ENCODE measurements at places on chromosomes 1 and 21.

DNA sequence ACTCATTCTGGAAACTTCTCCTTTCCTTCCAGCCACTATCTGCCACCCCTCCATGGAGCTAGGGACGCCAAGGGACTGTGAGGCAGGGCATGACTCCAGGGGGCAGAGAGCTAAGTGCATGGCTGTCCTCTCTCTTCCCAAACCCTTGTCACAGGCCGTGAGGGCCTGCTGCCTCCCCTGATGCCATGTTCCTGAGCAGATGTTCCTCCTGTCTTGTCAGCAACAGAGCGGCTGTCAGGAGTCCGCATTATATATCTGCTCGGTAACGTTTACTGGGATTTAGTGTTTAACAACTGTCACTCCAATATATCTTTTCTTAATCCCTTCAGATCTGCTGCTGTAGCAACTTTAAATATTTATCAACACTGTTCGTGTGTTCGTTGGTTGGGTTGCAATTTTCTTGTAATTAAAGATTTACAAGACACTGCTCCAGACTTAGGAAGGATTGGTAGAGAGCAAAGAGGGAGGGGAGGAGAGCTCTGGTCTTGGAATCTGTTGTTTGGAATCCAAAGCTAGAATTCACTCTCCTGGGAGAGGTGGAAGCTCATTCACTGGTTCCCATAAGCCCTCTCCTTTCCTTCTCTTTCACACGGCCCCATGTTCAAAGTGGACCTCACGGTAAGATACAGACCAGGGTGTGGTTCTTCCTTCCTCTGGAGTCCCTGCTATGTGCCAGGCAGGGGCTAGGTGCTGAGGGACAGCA is 76.2 kb downstream of the MDM4 start:
- no peak for DNase-seq

- DNase-seq, result no peak
Measured at GRCh38 chr1:21655748-21656147, 13.4 kb downstream of the RAP1GAP start.

GRCh38 chr1:24107462-24108138 is 4.3 kb downstream of the MYOM3 start:
- no peak for DNase-seq

- DNase-seq, result no peak
Measured at GRCh38 chr1:210313921-210314320, 14.8 kb upstream of the HHAT start.

- DNase-seq, result no peak
Measured at GRCh38 chr1:216388558-216388957, 34.7 kb downstream of the USH2A start.

- DNase-seq, result no peak
Measured at GRCh38 chr1:171420810-171421209, 64.5 kb upstream of the PRRC2C start.

DNA sequence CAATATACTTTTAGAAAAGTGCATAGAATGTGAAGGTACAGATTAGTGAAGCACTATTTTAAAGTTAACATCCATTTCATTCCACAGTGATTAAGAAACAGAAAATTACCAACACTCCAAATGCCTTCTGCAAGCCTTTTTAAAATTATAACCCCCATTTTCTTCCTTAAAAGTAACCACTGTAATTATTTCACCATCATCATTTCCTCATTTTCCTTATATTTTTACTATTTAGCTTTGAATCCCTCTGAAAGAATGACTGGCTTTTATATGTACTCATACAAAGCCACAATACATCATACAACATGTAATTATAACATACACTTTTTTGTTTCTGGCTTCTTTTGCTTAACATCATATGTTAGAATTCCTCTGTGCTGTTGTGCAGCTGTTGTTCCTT is 6.5 kb upstream of the NEGR1 start:
- DNase-seq, result no peak

GRCh38 chr1:13817906-13818305 is 117.9 kb downstream of the PRDM2 start:
- no peak for DNase-seq

- DNase-seq, result no peak
Measured at GRCh38 chr1:145751491-145752037, 32.3 kb downstream of the CD160 start.

- DNase-seq, result no peak
Measured at GRCh38 chr1:25760122-25760719, 39.8 kb upstream of the SELENON start.

- peak; percentile 62 for DNase-seq
Measured at GRCh38 chr1:198620951-198621824, 17.7 kb upstream of the PTPRC start.

GRCh38 chr1:42153624-42154023 is 414 bp downstream of the GUCA2B start:
- DNase-seq, result no peak

DNA sequence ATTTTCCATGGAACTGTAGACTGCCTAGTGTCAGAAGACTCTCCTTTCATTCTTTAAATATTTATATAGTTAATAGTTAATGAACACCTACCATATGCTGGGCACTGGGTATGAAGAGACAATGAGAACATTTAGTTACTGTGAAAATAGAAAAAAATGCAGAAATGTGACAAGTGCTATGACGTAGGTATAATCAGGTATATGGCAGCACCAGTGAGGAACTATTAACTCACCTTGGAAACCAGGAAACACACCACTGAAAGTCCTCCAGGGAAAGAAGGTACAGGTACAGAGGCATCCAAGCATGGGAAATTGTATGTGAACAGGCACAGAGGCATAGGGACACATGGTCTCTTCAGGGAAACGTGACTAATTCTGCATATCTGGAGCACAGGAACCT is 42.3 kb downstream of the DPT start:
- DNase-seq, result no peak

DNA sequence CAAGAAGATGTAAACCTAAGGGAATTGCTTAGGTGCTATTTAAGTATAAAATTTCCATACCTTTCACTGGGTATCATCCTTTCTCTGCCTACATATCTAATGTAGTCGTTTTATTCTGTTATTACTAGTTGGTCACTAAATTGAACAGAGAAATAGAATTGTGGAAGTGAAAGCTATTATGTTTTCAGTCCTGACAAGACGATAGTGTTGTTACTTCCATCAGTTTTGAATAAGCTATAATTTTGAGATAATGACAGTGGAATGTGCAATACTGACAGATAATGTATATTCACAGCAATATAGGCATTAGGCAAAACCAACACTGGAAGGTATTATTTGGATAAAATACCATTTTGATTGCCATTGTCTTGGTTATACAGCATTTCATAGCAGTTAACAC is 181.8 kb downstream of the ADGRL2 start:
- no peak for DNase-seq

DNA sequence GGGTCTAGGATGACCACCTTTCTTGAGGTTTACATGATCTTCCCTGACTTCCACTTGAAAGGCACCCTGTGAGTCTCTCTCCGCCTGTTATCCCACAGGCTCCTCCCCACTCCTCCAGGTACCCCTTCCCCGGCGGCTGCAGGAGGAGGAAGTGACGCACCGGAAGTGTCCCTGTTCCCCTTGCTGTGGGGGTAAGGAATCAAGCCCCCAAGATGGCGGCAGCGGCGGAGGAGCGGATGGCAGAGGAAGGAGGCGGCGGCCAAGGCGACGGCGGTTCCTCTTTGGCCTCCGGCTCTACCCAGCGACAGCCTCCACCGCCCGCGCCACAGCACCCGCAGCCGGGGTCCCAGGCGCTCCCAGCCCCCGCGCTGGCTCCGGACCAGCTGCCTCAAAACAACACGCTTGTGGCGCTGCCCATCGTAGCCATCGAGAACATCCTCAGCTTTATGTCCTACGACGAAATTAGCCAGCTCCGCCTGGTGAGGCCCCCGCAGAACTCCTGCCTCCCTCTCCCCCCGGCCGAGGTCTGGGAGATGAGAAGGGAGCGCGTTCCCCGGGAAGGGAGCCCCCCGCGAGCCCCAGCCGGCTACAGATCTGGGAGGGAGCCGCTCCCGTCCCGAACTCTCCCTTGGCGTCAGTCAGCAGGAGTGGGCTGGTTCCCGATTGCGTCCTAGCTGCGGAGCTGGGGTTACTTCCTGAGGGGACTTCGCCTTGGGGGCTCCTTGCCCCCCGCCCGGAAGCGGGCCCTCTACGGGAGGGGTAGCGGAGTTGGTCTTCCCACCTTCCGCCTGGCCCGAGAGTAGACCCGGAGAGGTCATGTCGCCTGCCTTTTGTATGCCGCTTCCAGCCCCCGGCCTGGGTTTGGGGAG is at the start of gene FBXO28:
Gene FBXO28, plus strand, starts transcription at position 194 of the 869 bp plus-strand sequence. Its CDS starts 19 bp downstream, at position 213.
- peak; percentile 95 for DNase-seq

DNA sequence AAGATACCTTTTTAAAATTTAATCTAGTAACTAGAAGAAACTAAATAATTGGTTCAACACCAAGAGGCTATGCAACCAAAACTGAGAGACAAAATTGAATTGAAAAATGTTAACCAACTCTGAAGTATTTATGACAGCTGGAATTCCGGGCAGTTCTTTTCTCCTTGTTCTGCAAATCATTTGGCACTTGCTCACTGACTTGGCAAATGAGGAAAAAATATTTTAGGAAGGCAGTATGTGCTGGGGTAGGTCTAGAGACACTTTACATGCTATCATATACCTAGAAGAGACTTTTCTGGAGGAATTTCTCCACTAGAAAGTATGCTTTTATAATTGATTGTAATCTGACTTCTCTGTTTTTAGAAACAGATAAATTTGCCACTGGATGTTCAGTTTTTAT is 22.1 kb upstream of the SH3D21 start:
- no peak for DNase-seq

DNA sequence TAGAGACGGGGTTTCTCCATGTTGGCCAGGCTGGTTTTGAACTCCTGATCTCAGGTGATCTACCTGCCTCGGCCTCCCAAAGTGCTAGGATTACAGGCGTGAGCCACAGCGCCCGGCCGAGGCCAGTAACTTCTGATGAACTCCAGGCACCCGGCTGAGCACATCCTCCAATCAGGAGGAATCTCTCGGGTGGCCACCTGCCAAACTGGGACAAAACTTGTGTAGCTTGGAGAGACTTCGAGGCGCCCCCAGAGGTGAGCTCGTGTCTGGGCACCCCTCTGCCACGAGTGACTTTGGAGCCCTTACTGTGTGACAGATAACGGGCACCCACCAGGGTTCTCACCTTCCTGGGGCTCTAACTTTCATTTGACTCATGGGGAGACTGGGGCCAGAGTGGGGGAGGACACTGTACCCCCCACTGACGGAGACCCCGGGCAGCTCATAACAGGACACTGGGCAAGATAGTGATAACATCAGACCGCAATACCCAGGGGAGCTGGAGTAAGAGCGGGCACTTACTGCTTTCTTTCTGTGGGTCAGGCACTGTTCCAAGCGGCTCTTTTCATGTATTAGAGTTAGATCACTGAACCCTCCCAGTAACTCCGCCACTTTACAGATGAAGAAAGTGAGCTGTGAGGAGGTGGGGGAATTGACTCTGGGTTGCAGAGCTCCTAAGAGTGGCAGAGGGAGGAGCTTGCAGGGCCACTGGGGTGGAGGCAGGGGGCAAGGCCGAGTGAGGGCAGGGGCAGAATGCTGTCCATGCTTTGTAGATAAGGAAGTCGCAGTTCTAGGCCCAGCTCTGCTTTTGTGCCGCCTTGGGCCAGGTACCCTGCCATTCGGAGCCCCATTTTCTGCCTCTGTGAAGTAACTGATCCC is 1.9 kb upstream of the PADI2 start:
- DNase-seq, result no peak

DNA sequence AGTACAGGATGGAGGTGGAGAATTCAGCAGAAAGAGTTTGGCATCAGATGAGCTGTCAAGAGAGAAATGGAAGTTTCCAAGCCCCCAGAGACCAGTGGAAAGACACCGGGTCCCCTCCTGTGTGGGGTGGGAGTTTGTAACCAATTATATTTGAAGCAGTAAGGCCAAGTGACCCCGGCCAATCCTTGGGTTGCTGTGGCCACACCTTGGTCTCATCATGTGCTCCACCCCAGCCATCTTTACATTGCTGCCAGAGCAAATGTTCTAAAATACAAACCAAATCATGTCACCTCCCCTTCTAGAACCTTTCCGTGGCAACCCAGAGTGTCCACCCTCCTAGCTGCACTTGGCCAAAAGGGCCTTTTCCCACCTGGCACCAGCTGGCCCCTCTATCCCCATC is 86.1 kb downstream of the KCNN3 start:
- no peak for DNase-seq

GRCh38 chr1:229158341-229158921 is 112.5 kb upstream of the RAB4A start:
- DNase-seq, result no peak

All from stimulated activated CD4-positive, alpha-beta T cell treated with anti-CD3 and anti-CD28 coated beads, Interleukin-2, amount 100 ng/mL, for 24 hours (primary cell).